ENCODE measurements at places on chromosomes 1 and 21. TPM values are rescaled to one million over a fixed set of nuclear protein-coding genes. Genes with fewer than 3 reads are reported as not detected.

DNA sequence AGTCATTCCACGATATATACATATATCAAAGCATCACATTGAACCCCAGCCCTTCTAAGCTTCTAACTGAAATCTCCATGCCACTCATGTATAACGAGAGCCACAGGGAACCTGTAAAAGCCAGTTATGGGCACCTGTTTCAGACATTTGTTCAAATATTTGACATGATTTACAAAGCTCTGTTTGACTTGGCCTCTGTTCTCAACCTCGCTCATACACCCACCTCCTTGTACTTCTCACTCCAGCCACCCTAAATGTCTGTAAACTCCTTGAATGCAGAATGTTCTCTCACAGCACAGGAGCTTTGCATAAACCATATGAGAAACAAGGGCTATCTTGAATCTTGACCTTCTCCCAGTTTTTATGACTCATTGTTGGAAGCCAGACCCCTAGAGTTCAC is 36.9 kb upstream of the CD2 start:
- H3K4me3 ChIP-seq: no peak overlapping the region
- no peaks in the 10 kb centered on the region for H3K36me3 ChIP-seq
- peaks cover 4% of the 10 kb centered on the region for H3K4me1 ChIP-seq
- no peak overlapping the region for H3K27ac ChIP-seq

The SLC37A1 gene
- 28.9 TPM for total RNA-seq

DNA sequence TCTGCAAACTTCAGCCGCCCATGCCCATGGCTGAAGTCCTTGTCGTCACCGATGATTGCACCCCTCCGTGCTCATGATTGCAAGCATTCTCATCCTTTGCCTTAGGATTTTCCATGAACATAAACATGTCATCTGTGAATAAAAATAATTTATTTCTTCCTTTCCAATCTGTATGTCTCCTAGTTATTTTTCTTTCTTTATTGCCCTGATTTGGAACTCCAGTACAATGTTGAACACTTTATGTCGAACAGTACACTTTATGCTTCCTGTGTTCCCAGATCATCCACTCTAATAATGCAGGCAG is 170.9 kb upstream of the SYT6 start:
- no peak overlapping the region for H3K27ac ChIP-seq
- no peak for DNase-seq
- H3K4me3 ChIP-seq: no peak overlapping the region
- H3K27me3 ChIP-seq: no peaks in the 10 kb centered on the region

GRCh38 chr1:214493126-214493796 is 58.1 kb downstream of the PTPN14 start:
- DNase-seq: no peak
- no peak overlapping the region for H3K4me3 ChIP-seq
- no peaks in the 10 kb centered on the region for H3K27me3 ChIP-seq
- H3K36me3 ChIP-seq: no peaks in the 10 kb centered on the region

The VANGL2 gene
- 7.5 TPM for total RNA-seq

GRCh38 chr1:200184196-200184595 is 156.7 kb downstream of the NR5A2 start:
- no peak overlapping the region for H3K4me3 ChIP-seq
- H3K27me3 ChIP-seq: no peaks in the 10 kb centered on the region
- peaks cover 13% of the 10 kb centered on the region for H3K4me1 ChIP-seq
- peak; percentile 94 for DNase-seq

DNA sequence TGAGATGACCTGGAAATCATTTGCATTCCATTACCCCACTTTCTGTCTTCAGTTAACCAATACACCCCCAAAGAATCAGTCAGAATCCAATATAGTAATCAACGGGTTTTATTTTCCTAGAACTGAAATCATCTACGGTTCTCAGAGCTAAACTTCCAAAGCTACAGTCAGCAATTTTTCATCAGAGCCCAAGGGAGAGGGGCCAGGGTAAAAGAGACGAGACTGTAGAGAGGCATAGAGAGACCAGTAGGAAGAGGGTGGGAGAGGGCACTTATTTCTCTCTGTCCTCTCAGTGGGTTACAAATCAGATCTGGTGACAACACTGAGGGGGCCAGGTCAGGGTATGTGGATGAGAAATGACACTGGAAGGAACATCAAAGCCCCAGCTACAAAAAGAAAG is 1.1 kb upstream of the MRPL24 start:
- peaks cover 43% of the 10 kb centered on the region for H3K4me1 ChIP-seq
- peak overlapping the region; percentile 89 for H3K27ac ChIP-seq
- no peaks in the 10 kb centered on the region for H3K27me3 ChIP-seq
- H3K36me3 ChIP-seq: peaks cover 47% of the 10 kb centered on the region

All from lower lobe of right lung (tissue), 2 donors.